ENCODE measurements at places on chromosomes 6 and 20.

DNA sequence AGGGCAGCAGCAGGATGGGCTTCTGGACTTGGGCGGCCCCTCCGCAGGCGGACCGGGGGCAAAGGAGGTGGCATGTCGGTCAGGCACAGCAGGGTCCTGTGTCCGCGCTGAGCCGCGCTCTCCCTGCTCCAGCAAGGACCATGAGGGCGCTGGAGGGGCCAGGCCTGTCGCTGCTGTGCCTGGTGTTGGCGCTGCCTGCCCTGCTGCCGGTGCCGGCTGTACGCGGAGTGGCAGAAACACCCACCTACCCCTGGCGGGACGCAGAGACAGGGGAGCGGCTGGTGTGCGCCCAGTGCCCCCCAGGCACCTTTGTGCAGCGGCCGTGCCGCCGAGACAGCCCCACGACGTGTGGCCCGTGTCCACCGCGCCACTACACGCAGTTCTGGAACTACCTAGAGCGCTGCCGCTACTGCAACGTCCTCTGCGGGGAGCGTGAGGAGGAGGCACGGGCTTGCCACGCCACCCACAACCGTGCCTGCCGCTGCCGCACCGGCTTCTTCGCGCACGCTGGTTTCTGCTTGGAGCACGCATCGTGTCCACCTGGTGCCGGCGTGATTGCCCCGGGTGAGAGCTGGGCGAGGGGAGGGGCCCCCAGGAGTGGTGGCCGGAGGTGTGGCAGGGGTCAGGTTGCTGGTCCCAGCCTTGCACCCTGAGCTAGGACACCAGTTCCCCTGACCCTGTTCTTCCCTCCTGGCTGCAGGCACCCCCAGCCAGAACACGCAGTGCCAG, at the start of gene TNFRSF6B:
TSS of gene TNFRSF6B (plus strand) at position 25 of the 729 bp plus-strand sequence. CDS start at position 141, 116 bp downstream.
- DNase-seq: no peak

- DNase-seq: no peak
These were observed at the start of gene MRAP2 for GRCh38 chr6:84033523-84034451. Gene MRAP2, plus strand, starts transcription at chr6:84033772. Its CDS starts 21,547 bp downstream, at chr6:84055319.

GRCh38 chr6:167396068-167396658, 71.3 kb downstream of the TTLL2 start:
- no peak for DNase-seq

GRCh38 chr6:106167096-106167814, 81.1 kb downstream of the PRDM1 start:
- no peak for DNase-seq

DNA sequence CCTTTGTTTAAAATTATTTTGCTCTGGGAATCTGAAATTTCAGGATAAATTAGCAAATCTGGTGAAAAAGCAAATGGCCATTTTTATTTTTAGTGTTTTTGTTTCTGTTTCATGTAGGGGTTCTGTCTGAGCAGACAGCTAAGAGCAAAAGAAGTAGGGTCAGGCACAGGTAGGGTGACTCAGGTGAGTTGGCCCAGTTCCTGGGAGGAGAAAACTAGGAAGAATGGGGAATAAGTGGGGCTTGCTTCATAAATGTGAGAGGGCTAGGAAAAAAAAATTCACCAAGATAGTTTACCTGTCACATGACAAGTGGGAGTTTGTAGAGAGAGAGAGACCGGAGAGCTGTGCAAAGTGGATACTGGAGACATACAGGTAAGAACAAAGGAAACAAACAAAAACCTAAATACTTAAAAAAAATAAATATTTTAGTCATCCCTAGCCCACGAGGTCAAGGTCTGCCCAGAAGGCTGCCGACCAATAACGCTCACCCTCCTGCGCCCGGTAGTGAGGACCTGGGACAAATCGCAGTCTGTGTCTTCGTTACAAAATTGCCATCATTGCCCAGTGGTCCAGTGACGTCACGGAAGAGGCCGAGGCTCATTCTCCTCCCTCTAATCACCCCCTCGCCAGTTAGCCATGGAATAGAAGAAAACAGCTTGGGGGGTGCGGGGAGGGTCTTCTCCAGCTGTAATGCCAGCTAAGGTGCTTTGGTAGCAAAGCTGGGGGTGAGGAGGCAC, 2.3 kb downstream of the THBD start:
- no peak for DNase-seq

DNA sequence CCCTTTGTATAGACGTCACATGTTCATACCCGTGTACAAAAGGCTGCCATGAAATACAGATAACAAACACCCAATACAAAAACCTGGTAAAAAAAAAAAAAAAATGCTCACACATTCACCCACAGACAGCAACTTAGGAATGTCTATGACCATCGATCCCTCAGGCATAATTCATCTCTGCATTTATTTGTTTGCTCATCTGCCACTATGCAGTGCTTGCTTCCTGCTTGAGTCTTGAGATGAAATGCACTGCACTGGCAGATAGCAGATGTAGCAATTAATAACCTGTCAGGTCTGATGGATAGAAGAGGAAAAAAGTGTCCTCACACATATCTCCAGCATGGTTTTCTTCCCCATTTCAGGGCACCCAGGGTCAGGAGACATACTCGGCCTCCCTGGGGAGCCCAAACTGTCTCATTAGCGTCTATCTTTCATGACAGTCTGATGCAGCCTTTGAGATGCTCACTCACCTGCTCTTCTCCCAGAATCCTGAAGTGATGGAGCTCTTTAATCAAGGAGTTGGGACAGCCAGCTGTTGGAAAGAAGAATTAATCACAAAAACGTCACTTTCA, 295.1 kb upstream of the AGPAT4 start:
- DNase-seq: no peak

- no peak for DNase-seq
These were observed 23.1 kb downstream of the OR2B6 start for GRCh38 chr6:27980111-27980510.
